ENCODE measurements at places on chromosomes 4 and X. TPM values are rescaled to one million over a fixed set of nuclear protein-coding genes. Genes with fewer than 3 reads are reported as not detected.

The GAGE12F gene
- total RNA-seq = 2.2 TPM

The CXCR3 gene
- total RNA-seq = not detected

The KLHL2 gene
- 11.8 TPM for total RNA-seq

The PNMA6F gene
- not detected for total RNA-seq

The CTAG1A gene
- not detected for total RNA-seq

DNA sequence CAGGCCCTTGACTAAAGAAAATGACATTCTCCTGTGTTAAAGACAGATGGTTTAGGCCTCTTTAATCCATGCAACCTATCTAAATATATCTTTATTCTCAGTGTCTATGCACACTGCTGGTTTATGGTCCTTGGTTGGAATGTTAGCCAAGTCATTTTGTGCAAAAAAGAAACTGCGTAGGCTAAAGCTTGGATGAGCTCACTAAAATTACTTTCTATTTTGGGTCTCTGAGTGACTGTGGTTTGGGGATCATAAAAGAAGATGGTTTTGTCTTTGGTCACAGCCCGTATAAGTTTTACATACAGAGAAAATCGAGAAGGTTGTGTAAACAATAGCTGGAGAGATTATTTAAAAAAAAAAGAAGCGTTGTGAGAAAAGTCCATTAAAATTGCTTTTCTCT lies 443.6 kb downstream of the UBE2NL start:
- no peak for DNase-seq

DNA sequence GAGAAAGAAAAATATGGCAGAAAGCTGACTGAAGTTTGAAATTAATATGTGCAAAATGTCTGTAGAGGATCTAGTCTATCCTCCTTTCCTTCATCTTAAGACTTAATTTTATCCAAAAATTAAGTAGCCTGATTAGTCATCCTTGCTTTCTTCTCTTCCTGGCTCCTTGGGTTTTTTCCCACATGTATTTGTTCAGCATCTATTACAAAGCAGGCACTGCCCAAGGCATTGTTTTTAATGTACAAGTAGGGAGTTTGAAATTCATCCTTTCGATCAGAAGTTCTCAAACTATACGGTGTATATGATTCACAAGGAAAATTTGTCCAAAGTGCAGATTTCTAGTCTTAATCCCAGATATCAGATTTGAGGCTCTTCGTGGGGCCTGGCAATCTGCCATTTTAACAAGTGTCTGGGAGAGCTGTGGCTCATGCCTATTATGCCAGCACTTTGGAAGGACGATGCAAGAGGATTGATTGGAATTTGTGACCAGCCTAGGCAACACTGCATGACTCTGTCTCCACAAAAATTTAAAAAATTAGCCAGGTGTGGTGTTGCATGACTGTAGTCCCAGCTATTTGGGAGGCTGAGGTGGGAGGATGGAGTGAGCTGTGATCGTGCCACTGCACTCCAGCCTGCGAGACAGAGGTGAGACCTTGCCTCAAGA lies 19.4 kb upstream of the YTHDC1 start:
- DNase-seq = peak; percentile 27

DNA sequence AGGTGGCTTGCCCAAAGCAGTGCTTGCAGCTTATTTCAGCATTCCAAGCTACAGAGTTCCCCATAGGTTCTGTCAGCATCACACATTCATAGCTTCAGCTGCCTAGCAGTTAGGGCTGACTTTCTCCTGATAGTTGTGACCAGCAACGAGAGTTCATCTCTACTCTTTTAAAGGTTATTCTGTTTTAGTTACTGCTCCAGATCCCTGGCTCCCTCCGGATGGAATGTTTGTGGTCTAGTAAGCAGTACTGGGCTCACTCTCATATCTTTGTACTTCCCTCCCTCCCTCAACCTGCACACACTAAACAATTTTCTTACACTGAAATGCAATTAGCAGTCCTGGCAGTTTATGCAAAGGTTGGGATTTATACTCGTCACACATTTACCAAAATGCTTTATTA lies 43.9 kb downstream of the PTTG2 start:
- no peak for DNase-seq

DNA sequence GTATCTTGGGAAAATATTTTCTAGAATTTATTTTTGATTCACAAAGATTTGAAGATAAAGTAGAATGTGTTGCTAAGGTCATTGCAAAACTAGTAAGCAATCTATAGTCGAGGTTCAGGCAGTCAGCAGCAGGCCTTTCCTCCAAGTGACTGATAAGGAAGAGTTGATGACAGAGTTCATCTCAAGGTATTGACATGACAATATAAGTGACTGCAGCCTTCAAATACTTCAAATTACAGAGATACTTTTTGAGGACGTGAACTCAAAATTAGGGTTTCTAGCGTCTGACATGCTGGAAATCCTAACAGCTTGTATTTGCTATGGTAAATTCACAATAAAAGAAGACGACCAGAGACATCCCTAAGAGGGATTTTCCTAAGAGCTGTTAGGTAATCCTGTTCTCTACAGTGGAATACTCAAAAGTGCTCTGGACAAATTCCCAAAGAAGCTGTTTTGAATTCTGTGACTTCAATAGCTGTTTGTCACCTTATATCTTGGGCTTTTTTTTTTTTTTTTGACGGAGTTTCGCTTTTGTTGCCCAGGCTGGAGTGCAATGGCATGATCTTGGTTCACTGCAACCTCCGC lies 7.4 kb downstream of the ARHGAP10 start:
- no peak for DNase-seq

- no peak for DNase-seq
Measured at GRCh38 chrX:19535476-19535875, 20.2 kb upstream of the MAP3K15 start.

DNA sequence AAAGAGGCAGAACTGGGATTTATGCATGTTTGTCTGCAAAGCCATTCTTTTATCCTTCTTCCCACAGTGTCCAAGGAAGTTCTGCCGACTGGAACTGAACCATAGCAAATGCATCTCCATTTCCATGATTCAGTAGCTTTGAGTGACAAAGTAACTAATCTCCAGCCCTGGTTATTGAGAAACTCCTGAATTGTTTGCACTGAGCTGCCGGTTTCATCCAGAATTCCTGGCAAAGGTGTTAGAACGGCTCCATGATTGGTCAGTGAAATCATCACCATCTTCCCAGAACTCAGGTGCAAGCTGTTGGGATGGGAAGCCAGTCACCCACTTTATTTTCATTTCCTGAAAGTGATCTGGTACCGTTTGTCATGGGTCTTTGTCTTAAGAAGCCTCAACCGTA lies 47.0 kb upstream of the SLC34A2 start:
- no peak for DNase-seq

DNA sequence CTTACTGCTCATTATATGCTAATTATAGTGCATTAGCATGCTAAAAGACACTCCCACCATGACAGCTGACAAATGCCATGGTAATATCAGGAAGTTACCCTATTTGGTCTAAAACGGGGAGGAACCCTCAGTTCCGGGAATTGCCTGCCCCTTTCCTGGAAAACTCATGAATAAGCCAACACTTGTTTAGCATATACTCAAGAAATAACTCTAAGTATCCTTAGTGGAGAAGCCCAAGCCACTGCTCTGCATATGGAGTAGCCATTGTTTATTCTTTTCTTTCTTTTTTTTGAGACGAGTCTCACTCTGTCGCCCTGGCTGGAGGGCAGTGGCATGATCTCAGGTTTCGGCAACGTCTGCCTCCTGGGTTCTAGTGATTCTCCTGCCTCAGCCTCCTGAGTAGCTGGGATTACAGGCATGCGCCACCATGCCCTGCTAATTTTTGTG lies 15.5 kb downstream of the NUDT6 start:
- DNase-seq = no peak

DNA sequence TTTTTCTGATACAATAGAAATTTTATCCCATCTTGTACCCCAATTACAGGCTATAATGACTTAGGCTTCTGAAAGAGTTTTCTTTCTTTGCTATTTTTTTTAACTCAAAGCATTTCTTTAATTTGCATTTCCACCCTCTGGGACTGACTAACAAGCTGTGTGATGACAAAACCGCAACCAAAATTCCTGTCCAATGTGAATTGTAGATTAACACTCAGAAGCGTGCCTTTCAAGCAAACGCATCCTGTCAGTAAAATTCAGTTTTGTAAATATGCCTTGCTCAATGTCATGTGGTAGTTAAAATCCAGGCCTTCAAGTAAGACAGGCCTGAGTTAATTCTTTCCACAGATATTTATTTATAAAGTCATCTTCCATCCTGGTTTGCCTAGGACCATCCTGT lies 50.3 kb downstream of the STK32B start:
- DNase-seq = peak; percentile 54

GRCh38 chr4:130511776-130512175 lies 1415.8 kb downstream of the C4orf33 start:
- no peak for DNase-seq
